ENCODE measurements at places on chromosomes 5 and 9.
A peak's percentile ranks its signal among the peaks of the same experiment; 100 is the strongest.

DNA sequence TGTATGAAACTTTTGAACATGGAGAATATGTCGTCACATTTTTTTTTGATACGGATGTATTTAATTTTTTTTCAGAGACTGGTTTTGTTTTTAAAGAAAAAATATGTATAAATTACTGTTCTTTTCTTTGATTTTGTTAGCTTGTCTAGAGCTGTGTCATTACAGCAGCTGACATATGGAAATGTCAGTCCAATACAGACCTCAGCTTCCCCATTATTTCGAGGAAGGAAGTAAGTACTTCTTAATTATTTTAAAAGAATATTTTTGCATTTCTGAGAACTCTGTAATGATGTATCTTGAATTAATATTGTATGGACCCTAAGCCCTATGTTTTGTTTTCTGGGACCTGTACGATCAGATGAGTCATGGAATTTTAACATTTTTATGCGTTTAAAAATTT, 7.6 kb downstream of the TENT2 start:
- no peak for DNase-seq

DNA sequence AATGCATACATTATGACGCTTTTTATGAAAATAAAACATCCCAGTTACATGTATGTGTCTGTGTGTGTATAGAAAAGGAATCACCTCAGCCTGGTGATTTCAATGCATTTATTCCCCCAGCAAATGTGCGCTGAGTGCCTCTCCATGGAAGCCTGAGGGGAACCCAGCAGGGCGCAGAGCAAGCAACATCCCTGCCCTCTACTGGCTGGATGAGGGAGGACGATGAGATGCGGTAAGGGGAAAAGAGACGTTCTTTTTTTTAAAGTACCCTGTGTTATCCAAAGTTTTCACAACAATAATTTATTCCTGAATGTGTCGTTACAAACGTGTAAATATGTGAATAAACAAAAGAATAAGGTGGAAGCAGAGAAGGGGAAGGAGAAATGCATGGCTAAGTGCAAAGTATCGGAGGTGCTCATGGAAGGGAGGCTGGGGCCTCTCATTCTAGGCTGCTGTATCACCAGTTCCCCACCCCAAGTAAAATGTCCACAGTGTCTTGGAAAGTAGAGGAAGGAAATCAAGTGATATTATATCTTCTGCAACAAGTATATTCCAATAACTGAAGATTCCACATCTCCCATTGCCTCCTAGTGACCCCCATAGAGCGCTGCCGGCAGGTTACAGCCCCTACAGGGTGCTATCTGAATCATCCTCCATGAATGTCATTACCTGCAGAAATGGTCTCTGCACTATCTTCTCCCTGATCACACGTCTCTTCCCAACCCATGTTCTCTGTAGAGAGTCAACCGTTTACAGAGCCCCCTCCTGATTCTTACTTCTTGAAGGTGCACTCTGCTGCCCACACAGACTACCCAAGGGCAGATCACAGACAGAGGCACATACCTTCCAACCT, 13.0 kb upstream of the ABLIM3 start:
- DNase-seq: no peak

- no peak for DNase-seq
Measured at GRCh38 chr5:83118471-83118870, 41.1 kb downstream of the XRCC4 start.

GRCh38 chr5:88394536-88395175, 126.0 kb upstream of the TMEM161B start:
- peak; percentile 74 for DNase-seq

DNA sequence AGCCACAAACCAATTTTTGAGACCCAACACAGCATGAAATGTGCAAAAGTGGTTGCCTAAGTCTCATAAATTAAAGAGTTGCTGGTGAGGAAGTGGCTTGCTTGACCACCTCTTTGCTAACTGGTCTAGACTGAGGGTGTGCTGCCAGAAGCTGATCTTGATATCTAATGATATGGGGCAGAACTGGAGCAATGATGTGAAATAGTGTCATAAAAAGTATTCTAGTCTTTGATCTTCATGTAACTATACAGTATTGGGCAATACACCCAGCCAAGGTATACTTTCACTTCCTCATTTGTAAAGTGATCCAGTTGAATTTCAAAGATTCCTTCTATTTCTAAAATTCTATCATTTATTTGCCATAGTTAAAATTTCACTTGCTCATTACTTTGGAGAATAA, 5.9 kb upstream of the YTHDC2 start:
- DNase-seq: no peak

GRCh38 chr5:150148117-150148927, 7.3 kb downstream of the PDGFRB start:
- DNase-seq: no peak

DNA sequence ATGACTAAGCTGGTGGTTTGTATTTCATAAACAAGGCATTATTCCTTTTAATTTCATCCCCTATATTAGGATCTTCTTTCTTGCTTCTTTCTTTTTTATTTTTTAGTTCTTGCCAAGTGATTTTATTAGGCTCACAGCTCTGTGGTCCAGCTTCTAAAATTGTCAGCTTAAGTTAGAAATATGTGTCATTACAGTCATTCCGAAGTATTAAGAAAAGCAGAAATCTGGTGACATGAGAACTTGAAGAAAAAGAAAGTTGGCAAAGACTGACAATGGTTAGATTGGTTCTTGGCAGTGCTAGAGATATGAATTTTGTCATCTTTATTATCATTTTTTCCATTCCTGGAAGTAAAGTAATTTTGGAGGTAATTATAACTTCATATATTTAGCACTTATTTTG, 166.5 kb upstream of the PRR16 start:
- no peak for DNase-seq

GRCh38 chr5:68252673-68253623, 37.4 kb downstream of the PIK3R1 start:
- DNase-seq: peak; percentile 87

GRCh38 chr5:4984461-4984860, 155.7 kb upstream of the ADAMTS16 start:
- peak; percentile 41 for DNase-seq

GRCh38 chr5:128770907-128771306, 194.4 kb upstream of the SLC27A6 start:
- DNase-seq: no peak

DNA sequence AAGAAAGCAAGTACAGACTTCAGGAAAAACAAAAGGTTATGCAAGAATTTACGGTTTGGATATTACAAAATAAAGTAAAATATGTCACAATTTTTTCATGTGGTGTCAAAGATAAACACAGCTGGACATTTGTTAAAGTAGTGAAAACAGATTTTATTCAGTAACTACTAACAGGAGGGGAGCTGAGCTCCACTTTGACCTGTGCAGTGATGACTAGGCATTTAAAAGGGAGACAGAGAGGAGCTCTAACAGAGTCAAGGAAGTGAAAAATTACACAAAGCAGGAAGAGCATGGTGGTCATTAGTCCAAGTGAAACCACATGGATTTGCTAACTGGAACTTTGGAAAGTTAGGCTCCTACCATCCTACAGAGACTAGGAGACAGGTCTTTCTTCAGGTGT, 263.6 kb upstream of the PCSK5 start:
- DNase-seq: no peak

GRCh38 chr9:98037357-98037756, 19.2 kb upstream of the NANS start:
- no peak for DNase-seq

DNA sequence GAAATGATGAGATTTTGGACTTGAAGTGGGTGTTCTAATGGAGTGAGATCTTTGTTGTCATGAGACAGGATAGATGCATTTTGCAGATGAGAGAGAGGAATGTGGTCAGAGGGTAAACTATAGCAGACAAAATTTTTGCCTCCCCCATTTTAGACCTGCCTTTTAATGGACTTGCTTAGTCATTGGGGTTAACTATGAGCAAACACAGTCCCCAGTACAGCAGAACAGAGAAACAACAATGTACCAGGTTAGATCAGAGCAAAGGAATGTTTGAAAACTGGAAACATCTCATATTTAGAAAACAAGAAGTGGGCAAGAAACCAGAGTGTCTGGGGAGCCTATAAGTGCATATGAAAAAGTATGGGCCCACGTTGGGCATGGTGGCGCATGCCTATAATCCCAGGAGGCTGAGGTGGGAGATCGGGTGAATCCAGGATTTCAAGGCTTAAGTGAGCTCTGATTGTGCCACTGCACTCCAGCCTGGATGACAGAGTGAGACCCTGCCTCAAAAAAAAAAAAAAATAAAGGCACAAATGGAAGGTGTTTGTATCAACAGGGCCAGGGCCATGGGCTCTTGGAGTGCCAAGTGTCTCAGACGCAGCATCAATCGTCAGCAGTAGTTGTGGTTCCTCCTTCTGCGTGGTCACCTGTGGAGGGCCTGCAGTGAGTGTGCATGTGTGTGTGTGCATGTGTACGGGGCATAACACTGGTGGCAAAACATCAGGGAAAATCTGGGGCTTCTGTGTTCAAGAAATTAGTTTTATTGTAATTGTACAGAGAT, 214.4 kb upstream of the S1PR3 start:
- no peak for DNase-seq

GRCh38 chr9:36191686-36192085, 965 bp downstream of the CLTA start:
- no peak for DNase-seq

- no peak for DNase-seq
Measured at GRCh38 chr5:147384346-147385193, 125.3 kb downstream of the DPYSL3 start.

- peak; percentile 21 for DNase-seq
Measured at GRCh38 chr5:141945511-141946051, 12.4 kb downstream of the PCDH12 start.

- no peak for DNase-seq
Measured at GRCh38 chr9:29800821-29801220, 2227.5 kb upstream of the C9orf72 start.

DNA sequence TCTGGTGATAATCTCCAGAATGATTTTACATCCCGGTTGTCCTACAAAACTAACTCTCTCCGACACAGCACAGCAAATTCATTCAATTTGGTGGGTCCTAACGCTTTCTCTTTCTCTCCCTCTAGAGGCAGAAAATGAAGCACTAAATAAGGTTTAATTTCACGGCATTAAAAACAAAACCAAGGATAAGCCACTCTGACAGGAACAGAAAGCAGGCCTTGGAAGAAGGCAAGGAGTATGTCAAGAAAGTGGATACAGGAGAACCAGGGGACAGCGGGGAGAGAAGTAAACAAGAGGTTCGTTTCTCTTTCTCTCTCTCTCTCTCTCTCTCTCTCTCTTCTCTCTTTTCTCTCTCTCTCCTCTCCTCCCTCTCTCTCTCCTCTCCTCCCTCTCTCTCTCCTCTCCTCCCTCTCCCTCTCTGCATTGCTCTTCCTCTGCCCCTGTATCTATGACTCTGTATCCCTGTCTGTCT, 49.8 kb downstream of the EBF1 start:
- peak; percentile 10 for DNase-seq

DNA sequence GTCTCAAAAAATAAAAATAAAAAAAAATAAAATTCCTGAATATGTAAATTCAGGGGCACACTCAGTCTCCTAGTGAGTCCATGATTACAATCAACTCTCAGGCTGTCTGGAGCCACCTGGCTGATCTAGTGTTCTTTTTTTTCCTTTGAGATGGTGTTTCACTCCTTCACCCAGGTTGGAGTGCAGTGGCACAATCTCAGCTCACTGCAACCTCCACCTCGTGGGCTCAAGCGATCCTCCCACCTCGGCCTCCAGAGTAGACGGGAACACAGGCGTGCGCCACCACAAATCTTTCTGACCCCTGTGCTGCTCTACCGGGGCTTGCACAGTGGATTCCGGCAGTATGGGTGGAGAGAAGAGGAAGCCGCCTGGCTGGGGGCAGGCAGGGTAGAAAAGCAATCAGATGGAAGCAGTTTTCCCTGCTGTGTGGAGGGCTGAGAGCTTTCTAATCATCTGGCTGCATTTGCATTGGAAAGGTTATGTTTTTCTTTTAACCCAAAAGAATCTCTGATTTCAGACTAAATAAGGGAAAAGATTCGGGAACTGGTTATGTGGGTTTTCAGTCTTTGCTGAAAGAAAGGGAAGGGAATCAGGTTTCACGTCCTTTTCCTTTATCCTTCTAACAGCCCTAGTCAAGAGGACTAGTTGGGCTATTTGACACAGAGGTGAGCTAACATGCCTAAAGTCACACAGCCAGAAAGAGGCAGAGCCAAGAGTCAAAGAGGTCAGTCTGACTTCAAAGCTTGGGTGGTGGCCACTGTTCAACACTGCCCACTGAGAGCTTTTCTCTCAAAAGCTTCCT, 26.3 kb upstream of the CORO2A start:
- no peak for DNase-seq

DNA sequence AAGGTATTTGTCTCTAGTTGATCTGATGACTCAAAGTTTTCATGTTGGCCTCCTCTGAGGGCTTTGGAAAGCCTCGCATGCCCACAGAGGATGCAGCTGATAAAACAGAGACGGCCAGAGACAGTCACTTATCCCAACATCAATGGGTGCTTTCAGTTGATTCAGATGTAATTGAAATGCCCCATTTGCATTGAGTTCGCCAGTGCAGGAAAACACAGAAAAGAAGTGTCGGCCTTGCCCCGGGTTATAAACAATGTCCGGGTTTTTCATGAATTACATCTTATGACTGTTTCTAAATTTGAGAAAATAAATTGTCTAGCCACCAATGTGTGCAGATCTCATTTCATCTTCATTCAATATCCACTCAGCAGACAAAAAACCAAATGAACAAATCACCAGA, 42.2 kb upstream of the ICE1 start:
- peak; percentile 82 for DNase-seq

DNA sequence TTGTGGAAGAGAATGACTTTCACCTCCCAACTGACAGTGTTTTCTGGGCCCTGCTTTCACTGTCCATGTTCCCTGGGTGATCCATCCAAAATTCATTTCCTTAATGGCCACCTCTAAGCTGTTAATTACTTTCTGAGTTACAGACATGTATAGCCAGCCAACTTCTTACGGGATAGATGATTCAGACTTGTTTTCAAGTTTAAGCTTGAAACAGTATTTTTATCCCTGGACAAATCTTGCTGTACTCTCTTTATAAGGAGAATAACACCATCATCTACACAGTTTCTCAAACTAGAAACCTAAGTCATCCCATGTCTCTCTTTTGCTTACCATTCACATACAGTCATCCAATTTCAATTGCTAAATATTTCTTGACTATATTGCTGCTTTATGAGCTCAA, 6.9 kb downstream of the FAM174A start:
- no peak for DNase-seq

DNA sequence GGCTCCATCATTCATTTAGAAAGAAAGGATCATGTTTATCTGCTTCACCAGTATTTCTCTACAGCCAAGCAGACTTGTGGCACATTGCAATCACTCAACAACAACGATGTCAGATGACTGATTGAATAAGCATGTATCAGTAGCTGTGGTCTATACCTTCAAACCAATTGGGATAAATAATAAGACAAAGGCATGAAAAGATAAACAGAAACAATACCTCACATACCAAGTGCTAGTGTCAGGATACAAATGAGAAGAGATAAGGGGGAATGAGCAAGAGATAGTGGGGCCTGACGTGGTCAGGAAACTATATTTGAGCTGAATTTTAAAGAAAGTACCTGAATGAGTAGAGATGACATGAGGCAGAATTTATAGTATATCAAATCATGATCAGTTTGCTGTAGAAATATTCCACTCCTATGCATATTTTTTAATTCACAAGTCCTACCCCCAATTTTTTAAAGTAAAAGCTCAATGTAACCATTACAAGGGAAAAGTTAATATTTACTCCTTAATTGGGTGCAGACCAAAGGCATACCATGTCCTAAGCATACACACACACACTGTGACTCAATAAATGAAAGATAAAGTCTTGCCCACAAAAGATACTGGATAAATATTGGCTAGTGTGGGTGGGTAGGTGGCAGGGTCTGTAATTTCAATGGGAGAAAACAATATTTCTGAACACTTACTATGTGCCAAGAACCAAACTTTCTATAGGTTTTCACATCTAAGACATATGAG, 284.5 kb downstream of the SPOCK1 start:
- no peak for DNase-seq

GRCh38 chr5:180950291-180950949, 38.2 kb upstream of the BTNL3 start:
- DNase-seq: no peak
